ENCODE measurements at places on chromosomes 1 and 21.

- no peak for DNase-seq
Observed at GRCh38 chr1:236511735-236512418, 11.9 kb upstream of the LGALS8 start.

DNA sequence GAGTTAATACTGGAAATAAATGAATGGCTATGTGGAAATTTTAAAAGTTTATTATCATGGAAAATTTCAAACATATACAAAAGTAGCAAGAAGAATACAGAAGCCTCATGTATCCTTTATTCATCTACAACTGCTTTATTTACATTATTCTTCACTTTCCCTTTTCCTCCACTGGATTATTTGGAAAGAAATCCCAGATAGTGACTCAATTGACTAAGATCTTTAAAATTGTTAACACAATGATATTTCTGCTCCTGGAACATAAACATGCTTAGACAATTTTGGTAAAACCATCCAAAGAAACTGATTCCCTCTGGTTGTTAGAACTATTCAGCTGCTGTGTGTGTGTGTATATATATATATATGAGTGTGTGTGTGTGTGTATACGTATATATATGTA lies 116.2 kb downstream of the TGFB2 start:
- no peak for DNase-seq

- DNase-seq, result no peak
Observed at GRCh38 chr1:247357781-247358211, 26.1 kb upstream of the ZNF496 start.

GRCh38 chr1:230303069-230303468 lies 123.1 kb downstream of the PGBD5 start:
- DNase-seq, result no peak

GRCh38 chr1:171081314-171081753 lies 9.4 kb upstream of the FMO3 start:
- DNase-seq, result no peak

DNA sequence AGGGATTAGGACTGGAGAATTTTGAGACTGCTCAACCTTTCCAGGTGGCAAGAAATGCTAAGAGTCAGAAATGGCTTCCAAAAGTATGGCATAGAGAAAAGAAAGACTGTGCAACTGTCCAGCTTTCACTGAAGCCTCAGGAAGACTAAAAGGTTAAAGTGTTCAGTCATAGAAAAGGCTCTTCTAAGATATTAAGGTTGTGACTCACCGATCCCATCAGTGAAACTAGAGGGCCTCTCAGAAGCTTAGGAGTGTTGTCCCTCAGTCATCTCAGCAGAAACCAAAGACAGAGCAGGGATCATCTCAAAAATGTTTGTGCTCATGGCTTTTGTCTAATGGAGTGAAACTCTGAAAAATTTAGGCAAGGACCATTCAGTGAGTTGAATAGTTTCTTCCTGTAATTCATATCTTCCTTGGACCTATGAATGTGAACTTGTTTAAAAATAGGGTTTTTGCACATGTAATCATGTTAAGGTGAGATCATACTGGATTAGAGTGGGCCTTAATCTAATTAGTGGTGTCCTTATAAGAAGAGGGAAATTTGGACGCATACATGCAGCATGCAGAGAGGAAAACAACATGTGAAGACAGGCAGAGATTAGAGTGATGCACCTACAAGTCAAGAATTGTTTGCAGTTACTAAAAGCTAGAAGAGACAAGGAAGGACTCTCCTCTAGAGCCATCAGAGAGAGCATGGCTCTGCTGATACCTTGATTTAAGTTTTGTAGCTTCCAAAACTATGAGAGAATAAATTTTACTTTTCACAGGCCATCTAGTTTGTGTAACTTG lies 71.3 kb downstream of the RPE65 start:
- no peak for DNase-seq

DNA sequence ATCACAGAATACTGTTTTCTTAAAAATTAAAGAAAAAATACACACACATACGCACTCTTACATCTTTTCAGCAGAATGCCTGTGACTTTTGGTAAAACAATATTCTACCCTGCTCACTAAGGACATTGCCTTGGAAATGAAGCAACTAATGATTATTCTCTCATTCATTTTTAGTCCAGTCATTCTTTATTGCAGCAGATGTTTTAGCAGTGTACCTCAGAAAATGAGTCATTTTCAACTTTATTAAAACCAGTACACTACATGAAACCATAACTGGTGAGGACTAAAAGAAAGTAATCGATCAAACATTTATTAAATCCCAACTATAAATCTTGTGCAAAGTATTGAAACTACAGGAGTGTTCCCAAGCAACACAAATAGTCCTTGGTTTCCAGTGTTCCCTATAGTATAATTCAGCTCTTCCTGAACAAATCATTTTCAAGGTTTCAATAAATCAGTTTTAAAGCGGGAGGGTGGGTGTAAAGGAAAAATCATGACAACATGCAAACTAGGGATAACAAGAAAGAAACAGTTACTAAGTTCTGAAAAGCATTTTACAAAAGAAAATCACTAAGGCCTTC lies 114.2 kb downstream of the ADGRL4 start:
- no peak for DNase-seq

- no peak for DNase-seq
Observed at GRCh38 chr1:26556111-26556510, 26.6 kb downstream of the RPS6KA1 start.

DNA sequence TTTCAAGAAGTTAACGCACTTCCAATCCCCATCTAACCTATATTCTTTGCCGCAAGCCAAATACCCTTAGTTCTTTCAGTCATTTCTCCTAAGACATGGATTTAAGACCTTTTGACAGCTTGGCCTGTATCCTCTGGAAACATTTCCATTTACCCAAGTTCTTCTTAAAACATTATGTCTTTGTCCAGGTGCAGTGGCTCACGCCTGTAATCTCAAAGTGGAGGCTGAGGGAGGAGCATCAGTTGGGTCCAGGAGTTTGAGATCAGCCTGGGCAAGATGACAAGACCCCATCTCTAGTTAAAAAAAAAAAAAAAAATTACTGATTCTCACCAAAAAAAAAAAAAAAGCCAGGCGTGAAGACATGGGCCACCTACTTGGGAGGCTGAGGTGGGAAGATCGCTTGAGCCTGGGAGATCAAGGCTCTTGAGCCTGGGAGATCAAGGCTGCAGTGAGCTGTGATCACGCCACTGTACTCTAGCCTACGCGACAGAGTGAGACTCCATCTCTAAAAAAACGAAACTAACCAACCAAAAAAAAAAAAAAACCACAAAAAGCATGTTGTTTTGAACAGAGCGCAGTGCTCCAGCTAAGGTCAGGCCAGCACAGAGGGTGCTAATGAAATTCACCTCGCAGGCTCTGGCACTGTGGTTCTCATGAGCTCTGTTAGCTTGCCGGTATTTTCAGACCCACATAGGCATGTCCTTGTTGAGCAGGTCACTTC lies 36.0 kb downstream of the NUAK2 start:
- peak; percentile 66 for DNase-seq

GRCh38 chr21:46397211-46397905 lies 61.3 kb upstream of the DIP2A start:
- DNase-seq, result no peak

GRCh38 chr21:25457411-25457810 lies 149.9 kb downstream of the MRPL39 start:
- no peak for DNase-seq

- DNase-seq, result peak; percentile 57
Observed at GRCh38 chr1:228082918-228083870, 686 bp downstream of the ARF1 start.

GRCh38 chr1:235558621-235559169 lies 54.4 kb upstream of the B3GALNT2 start:
- DNase-seq, result no peak

All from activated T-cell treated with anti-CD3 and anti-CD28 coated beads, Interleukin-2, amount 50 U/mL, for 24 hours (primary cell).